Activated CD4-positive, alpha-beta T cell treated with anti-CD3 and anti-CD28 coated beads, Interleukin-2, amount 50 U/mL, for 48 hours (primary cell): ENCODE measurements at places on chromosomes 1 and 21.

DNA sequence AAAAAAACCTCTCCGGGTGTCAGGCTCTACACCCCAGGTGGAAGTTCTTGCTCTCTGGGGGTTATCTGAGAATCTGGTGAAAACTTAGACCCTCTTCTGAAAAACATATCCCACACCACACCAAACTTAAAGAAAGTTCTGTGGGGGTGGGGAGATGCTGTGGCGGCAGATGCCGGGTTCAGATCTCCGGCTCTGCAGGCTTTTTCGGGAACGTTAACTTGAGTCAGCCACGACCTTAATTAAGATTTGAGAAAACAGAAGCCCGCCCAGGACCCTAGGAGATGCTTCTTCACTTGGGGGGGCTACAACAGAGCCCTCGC is 2.3 kb downstream of the RCC2 start:
- no peak for DNase-seq

- no peak for DNase-seq
Observed at GRCh38 chr1:220369511-220369910, 97.3 kb upstream of the RAB3GAP2 start.

GRCh38 chr1:66628926-66629325 is 95.0 kb downstream of the SGIP1 start:
- DNase-seq = no peak

DNA sequence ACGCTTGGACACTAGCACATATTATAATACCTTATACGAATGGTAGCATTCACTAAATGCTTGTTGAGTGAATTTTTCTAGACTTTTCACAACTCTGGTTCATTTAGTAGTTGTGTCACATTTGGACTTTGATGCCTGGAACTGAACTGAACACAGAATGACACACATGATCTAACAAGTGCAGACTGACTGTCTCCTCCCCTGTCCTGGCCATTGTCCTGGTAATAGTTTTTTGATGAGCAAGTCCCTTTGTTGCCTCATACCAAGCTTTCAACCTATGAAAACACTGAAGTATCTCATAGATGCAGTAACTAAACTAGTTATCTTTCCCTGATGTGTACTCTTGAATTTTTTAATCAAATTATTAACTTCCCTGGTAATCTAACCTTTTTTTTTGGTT is 66.4 kb downstream of the LRRC8D start:
- DNase-seq = no peak

DNA sequence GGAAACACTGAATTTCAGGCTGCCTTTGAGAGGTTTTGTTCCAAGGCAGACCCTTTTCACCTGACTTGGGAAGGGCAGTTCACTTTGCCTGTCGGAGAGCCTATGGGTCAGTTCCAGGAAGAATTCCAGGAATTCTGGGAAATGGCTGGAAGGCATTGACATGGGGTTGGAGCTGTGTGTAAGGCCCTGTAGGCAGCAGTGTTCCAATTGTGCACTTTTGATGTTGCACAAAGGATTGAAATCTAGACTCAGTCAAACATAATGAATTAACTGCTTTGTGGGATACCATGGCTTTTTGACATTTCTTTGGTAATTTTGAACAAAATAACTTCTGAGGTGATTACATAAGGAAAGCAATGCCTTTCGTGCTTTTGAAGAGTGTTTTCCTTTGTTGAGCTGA is 184.6 kb downstream of the SDCCAG8 start:
- no peak for DNase-seq

- no peak for DNase-seq
Observed at GRCh38 chr1:82586473-82586872, 785.7 kb downstream of the ADGRL2 start.

GRCh38 chr1:36520771-36521420 is 38.2 kb upstream of the CSF3R start:
- DNase-seq = no peak

GRCh38 chr21:38937286-38937790 is 131.6 kb downstream of the ETS2 start:
- DNase-seq = no peak

DNA sequence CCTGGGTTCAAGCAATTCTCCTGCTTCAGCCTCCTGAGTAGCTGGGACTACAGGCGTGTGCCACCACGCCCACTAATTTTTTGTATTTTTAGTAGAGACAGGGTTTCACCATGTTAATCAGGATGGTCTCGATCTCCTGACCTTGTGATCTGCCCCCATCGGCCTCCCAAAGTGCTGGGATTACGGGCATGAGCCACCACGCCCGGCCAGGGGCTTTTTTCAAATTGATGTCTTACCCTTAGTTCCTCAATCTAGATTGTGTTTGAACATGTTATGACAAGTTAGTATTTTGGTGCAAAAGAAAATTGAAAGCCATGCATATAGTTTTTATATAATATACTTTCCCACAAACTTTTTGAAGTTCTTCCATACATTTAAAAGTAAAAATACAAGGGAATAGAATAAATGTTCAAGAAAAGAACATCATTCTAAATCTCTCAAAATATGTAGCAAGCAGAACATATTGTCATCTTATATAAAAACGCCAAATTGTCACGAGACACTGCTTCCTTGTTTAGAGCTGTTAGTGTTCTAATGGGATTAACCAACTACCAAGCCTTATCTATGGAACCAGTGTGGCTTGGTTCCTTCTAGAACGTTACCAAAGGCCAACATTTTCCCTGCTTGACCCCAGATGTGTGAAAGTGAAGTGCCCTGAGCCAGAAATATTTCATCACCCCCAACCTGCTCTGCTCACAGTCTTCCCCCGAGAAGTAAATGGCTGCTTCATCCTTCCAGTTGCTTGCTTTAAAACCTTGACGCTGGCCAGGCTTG is 9.5 kb upstream of the PLEKHM2 start:
- DNase-seq = no peak

DNA sequence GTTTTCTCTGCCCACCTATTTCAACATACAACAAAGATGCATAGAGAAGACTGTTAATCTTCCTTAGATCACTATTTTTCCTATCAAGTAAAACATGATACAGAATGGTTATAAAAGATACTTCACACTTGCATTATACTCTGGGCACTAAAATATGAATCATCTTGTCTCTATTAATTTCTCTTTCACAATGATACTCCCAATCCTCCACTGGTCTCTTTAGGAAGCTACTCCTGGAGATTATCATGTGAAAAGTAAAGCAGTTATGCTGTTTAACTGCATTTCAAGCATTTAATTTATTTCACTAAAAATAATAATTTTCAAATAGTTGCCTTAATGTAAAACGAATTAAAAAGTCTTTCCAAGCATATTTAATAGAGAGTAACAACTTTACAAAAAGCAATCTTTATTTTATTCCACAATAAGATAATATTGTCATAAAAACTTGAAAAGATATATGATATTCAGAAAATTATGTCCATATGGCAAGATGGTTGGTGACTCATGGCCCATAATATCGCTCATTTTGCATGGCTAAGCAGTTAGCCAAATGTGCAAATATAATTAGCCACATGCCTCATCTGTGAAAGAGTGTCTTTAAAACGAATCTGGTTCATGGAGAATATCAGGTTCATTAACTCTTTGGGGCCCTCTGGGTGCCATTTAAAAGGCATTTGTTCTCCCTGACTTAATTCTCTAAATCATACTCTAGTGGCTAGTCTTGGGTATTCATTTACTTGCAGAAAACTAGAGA is 1569.0 kb upstream of the B3GALT2 start:
- no peak for DNase-seq

DNA sequence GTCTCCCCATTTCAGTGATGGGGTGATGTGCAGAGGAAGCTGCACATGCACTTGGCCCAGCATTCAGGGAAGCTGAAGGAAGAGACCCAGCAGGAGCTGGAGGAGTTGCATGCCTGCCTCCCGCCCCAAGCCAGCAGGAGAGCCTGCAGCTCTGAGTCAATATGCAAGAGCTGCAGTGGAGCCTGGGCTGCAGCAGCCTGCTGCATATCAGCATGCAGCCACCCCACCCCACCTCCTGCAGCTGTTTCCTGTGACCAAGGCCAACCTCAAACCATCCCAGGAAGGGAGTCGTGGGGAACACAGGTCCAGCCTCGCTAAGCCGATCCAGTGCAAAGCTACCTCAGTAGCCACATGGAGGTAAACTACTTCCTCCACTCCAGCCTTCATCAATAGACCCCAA is 18.9 kb downstream of the AGT start:
- DNase-seq = no peak
